ENCODE measurements at places on chromosomes 16 and 17.
A peak's percentile ranks its signal among the peaks of the same experiment; 100 is the strongest.

DNA sequence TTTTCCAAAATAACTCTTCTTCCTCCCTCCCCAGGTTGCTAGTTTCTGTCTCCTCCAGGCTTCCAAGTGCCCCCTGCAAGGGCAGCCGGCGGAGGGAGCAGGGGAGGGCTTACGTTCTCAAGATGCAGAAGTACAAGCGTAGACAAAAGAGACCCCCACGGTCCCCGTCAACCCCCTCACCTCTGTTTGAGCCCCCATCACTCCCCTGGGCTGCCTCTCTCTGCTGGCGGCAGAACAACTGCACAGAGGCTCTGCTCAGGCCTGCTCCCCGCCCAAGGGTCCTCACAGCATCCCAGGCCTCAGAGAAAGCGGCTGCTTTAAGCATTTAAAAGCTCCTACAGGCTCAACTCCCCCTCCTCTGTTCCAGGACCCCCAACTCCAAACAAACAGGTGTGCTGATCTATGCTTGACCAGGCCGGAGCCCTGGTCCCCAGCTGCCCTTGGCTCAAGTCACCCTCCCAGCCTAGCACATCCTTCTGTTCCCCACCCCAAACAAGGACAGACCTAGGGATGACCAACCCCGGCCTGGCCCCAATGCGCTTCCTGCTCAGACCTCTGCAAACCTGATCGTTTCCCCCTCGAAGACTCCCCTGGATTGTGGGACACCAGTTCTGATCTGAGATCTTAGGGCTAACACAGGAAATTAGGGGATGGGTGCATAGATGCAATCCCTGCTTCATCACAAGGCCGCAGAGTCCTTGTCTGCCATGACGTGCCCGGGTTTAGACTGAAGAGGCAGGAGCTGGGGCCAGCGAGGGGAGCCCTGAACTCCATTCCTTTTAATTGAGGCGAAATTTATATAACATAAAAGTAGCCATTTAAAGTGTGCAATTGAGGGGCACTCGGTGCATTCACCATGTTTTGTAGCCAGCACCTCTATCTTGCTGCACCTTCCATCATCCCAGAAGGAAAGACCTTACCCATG lies 17.2 kb upstream of the RBFOX3 start:
- DNase-seq, result no peak

DNA sequence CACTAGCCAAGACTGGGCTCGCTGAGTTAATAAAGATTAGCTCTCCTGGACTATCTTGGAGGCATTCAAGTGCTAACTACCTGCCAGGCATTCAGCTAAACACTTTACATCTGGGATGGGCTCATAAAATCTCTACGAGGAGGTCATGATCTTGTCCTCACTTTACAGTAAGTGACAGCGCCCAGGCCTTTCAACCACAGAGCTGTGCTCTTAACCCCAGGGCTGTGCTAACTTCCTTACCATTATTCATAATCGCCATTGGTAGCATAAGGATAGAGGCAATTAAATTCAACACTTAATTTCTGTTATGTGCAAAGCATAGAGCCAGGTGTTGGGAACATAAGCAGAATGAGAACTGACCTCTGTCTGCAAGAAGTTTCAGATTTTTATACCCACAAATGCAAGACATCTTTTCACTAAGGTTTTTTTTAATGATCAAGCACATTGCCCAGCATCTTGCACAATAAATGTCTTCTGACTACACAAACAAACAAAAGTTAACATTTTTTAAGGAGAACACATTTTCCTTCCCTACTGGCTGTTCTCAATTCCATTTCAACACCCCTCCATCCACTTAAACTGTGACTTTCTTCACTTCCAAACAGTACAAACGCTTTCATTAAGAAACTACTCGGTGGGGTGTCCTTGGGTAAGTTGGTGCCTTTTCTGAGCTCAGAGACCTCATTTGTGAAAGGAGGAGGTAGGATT lies 172.3 kb downstream of the C16orf78 start:
- no peak for DNase-seq

DNA sequence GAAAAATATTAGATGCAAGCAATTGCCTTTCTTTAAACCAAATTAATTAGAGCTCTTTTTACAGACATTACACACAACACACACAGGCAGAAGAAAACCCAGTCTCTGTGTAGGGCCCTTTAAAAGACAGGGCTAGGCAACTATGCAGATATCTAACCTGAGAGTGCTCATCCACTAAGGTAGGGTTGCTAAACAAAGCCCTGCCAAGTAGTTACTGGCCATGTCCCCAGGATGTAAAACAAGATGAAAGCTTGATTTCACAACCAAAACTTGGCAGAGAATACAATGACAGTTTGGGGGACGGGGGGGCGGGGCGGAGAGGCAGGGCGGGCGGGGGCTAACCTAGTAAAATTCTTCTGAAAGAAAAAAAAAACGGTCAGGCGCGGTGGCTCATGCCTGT lies 669.0 kb upstream of the CA10 start:
- DNase-seq, result no peak

DNA sequence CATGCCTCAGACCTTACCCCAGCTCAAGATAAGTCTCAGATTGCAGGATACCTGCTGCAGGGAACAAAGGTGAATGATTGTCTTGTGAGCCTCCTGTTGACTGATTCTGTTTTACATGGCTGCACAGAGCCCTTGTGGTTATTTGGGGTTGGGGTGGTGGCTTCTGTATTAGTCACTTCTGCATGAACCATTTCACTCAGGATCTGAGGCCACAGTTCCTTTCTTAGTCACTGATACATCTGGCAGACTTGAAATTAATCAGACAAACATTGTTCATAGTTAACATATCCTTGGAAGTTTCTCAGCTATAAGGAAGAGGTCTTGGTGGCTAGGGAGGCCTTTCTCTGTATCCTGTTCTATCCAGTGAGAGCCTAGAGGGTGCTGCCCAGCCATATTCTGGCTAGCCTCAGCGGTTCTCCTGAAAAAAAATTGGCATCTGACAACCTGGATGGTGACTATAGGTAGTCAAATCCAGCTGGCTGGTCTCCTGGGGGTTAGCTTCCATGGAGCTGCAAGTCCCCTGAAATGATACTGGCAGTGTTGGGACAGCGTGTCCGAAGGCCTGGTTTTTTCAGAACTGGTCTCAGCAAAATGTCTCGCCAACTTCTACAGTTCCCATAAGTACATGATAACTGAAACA lies 8.4 kb upstream of the PLK1 start:
- no peak for DNase-seq

DNA sequence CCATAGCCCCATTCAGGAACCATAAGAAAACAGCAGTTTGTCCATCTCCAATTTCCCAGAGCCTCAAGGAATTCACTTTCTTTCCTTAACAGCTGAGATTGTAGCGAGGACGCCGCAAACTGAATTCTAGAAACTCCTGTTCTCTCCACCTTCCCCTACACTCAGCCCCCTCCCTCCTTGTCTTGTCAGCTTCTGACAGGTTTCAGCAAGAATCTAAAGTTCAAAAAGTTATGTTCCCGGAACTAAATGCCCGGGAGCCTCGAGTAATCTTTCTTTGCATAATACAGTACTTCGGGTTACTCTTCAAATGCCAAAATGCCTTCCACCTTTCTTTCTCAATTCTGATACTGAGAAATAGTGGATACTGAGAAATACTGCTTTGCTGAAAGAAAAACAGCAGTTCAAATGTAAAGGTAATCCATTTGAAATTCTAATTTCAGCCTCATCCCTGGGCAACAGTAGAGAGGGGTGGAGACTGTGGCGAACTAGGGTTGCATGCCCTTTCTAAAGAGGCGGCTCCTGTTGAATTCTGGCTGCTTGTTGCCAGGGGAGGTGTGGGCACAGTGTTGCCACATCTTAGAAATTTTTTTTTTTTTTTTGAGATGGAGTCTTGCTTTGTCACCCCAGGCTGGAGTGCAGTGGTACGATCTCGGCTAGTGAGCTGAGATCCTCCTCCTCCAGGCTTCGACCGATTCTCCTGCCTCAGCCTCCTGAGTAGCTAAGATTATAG lies 63.5 kb upstream of the USP7 start:
- DNase-seq, result no peak

- DNase-seq, result no peak
Observed at GRCh38 chr17:17381446-17382064, 78.4 kb downstream of the NT5M start.

GRCh38 chr17:62658136-62658920 lies 30.9 kb downstream of the MRC2 start:
- no peak for DNase-seq

GRCh38 chr17:42133461-42134041 lies 10.9 kb downstream of the HSPB9 start:
- peak; percentile 49 for DNase-seq

DNA sequence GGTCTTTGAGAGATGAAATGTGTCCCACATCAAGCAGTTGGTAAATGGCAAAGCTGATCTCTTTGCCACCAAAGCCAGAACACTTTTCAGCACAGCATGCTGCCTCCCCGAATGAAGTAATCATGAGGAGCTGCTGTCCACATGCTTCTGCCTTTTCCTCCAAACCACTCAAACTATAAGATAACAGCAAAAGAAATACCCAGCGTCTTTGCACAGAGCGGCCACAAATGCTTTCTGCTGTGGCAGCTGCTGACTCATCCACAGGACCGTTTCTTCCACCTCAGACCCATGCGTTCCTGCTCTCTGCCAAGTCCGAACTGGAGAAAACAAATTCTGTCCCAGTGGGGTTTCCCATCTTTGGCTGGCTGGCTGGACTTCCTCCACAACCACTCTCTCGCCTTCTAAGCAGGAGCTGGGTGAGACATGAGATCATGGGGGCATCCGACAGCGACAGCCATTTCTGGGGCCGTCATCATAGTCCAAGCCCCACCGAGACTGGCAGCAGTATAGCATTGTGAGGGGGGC lies 27.1 kb downstream of the TBC1D3B start:
- DNase-seq, result no peak

DNA sequence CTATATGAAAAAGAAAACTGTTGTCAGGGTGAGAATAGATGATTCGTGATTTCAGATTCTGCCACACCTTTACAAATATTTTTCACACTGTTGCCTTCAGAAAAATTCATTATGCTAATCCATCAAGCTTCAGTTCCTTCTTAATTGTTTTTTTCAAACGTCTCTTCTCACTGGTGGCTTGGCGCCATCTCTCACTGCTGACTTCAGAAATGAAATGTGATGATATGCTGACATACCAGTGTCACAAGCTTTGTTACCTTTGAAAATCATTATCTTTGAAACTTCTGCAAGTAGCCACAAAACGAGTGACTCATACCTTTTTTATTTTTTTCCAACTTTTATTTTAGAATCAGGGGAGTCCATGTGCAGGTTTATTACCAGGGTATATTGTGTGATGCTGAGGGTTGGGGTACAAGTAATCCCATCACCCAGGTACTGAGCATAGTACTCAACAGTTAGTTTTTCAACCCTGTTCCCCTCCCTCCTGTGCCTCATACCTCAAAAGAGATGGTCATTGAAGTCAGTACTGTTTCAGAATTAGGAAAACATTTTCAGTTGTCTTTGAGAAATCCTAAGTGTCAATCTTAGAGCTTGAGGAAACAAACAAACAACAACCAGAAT lies 14.0 kb upstream of the KRT222 start:
- no peak for DNase-seq

DNA sequence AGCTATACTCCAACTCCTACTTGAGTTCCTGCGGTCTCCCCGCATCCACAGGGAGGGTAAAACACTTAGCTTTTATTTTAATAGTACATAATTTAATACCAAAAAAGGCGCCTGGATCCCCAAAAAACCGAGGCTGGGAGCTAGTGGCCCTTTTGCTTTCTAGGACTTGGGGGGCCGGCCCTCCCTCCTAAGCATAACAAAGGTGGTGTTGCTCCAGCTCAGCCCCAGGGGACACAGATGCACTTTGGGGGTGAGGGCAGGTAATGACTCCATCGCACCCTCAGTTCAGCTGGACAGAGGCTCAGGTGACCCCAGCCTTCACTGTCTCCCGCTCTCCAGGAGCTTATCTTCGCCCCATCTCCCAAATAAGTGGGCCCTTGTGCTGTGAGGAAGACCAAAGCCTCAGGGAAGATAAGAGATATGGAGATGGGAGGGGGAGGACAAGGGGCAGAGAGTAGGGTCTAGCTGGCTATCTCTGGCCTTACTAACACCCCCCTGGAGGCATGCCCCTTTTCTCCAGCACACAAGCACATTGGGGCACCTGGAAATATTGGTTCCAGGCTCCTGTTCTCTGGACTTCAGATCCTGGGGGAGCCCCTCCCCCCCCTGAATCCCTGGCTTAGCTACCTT lies 2.8 kb upstream of the NHERF1 start:
- DNase-seq, result no peak

GRCh38 chr16:72397876-72398275 lies 225.9 kb upstream of the PMFBP1 start:
- no peak for DNase-seq

DNA sequence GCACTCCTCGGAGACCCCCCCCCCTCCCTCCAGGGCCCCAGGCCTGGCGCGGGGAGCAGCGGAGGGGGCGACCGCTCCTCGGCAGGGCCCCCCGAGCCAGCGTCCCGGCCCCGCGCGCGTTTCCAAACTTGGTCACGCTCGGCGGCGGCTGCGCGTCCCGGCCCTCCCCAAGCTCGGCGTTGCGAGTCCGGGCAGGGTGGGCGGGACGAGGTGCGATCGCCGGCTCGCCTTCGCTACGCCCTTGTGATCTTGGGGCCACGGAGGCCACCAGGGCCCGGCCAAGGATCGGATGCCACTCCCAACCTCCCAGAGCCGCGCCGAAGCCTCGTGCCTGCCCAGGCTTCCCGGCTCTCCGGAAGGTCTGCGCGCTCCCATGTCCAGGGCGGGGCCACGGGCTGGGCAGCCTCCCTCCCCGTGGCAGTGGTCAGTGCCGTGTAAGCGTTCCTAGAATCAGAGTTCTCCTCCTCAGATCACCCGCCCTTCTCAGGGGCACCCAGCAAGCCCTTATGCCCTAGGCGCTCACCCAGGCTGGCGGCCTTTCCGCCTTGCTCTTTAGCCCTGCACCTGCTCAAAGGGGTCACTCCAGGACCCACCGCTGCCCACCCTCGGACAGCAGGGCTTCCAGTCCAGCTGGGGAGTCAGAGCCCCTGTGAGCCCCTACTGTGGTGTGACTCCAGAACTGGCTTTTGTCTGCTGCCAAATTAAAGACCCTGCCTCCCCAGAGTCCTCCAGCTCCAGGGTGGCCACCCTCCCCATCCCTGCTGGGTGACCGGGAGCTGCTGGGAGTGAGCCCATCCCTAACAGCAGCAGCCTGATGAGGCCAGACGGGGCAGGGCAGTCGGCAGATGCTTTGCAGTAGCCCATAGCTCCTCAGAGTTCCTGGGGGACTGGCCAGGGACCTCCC lies 12.2 kb upstream of the MRPS23 start:
- no peak for DNase-seq

GRCh38 chr17:45103269-45103795 lies 29.0 kb downstream of the PLCD3 start:
- no peak for DNase-seq

DNA sequence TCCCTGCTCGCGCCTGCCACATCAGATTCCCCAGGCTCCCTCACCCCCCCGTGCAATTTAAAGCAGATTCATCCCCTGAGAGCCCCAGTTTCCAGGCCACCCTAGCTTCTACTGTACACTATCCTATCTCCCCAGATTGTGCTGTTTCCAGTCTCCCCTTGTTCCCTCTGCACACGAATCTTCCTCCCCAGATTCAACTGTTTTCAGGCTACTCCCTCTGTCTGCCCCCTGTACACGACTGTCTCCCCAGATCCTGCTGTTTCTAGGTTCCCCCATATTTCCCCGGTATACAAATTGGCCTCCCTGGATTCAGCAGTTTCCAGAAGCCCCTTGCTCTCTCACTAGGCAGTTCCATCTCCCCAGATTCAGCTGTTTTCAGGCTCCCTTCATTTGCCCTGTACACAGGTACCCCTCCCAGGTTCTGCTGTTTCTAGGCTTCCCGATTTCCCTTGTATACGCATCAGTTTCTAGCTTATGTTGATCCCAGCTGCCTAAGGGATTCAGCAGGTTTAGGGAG lies 22.9 kb downstream of the COPZ2 start:
- no peak for DNase-seq
